ENCODE measurements at places on chromosomes 1 and 21.

GRCh38 chr1:7988576-7988975, 27.1 kb downstream of the PARK7 start:
- H3K27me3 ChIP-seq, result no peaks in the 10 kb centered on the region
- H3K27ac ChIP-seq, result no peak overlapping the region
- H3K36me3 ChIP-seq, result peaks cover 54% of the 10 kb centered on the region
- no peak for DNase-seq
- H3K4me1 ChIP-seq, result peaks cover 1% of the 10 kb centered on the region

DNA sequence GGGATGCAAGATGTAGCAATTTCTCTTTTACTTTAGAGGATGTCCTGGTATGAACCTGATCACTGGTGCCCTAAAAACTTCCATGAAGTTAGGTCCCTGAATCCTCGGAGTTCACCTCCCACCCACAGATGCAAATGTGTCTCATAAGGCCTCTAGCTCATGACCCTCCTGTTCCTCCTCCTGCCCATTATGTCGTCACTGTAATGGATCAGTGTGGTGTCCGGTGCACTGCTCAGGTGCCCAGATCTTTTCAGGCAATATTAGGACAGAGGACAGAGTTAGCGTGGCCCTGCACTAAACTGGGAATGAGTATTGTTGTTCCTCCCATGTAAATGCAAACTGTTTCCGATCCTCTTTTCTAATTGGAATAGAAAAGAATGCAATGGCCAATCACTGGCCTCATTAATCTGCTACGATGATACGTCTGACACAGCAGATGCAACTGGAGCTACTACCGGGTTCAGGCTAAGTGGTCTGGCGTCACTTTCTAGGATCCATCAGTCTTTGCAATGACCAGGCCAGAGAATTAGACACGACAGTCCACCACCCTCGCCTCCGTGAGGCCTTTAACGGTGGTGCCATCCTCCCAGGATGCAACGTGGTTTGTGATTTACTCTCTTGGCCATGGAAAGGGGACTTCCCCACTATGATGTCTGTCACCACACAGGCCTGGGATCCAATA, 3.4 kb upstream of the COL6A2 start:
- H3K4me3 ChIP-seq, result no peak overlapping the region
- H3K4me1 ChIP-seq, result peaks cover 35% of the 10 kb centered on the region
- no peak overlapping the region for H3K27ac ChIP-seq
- peaks cover 8% of the 10 kb centered on the region for H3K36me3 ChIP-seq
- no peak for DNase-seq

DNA sequence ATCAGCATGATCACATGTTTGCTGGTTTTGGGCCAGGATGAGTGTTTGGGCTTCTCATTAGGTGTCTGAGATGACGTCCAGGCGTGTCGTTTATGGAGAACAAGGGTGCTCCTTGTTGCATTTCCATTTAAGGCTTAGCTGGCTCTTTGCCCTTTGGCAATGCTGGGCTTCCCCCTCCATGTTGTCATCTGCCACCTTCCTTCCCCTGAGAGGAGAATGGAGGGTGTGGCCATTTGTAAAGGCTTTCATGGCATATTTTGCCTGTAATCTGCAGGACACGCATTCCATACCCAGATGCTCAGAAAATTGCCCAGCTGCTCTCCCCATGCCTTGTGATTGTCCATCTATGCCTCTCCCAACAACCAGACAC, 27.7 kb downstream of the PKP1 start:
- no peak for DNase-seq
- H3K27ac ChIP-seq, result no peak overlapping the region
- H3K4me3 ChIP-seq, result no peak overlapping the region
- H3K36me3 ChIP-seq, result no peaks in the 10 kb centered on the region
- no peaks in the 10 kb centered on the region for H3K4me1 ChIP-seq
- peaks cover 10% of the 10 kb centered on the region for H3K27me3 ChIP-seq

DNA sequence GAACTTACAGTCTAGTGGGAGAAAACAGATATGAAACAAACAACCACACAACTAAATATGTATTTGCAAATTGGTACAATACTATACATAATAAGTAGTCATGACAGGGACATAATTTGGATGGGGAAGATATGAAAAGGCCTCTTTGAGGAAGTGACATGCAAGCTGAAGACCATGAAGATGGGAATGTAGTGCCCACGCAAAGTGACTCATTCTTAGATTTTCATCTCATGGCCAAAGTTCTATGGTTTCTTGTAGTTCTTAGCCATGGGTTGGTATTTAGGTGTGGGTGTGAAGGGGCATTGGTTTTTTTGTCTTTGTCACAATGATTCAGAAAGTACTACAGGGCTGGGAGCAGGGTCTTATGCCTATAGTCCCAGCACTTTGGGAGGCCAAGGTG, 105.4 kb upstream of the FAM78B start:
- H3K4me3 ChIP-seq, result no peak overlapping the region
- no peak overlapping the region for H3K27ac ChIP-seq
- no peaks in the 10 kb centered on the region for H3K27me3 ChIP-seq
- H3K4me1 ChIP-seq, result no peaks in the 10 kb centered on the region
